ENCODE measurements at places on chromosomes 5 and 9.

DNA sequence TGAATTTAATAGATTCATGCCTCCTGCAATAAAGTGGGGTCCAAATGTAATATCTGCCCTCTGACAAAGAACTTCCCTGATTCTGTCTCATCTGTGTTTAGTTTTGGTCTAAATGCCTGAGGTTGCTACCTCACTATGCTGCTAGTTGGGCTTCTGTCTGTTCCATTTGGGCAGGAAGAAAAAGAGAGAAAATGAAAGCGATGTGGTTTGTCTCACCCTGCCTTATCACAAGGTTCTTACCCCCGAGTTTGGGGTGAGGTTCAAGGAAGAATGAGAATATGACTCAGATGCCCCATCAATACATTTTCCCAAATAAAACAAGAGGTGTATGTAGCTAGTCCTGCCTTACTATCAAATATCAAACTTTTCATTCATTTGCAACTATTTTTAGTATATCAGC, 132.1 kb upstream of the MTAP start:
- no peak for DNase-seq

DNA sequence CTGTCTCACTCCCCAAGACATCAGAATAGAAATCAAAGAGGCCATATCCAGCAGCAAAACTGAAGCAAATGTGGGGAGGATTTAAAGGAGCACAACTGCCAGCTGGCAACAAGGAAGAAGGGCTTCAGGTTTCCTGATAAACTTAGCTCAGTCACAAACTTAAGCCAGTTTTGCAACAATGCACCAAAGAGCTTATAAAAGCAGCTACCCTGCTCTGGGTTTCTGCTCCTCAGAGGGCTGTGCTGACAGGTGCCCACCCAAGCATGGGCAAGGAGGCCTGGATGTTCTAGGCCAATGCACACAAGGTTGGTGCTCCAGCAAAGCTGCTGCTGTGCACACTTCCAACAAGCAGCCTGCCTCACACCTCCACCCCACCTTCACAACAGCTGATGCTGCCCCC, 132.9 kb downstream of the SIL1 start:
- no peak for DNase-seq

- no peak for DNase-seq
Observed at GRCh38 chr9:124011460-124012301, at the start of gene LHX2. LHX2 (plus strand) TSS chr9:124011768; CDS start chr9:124012349, 581 bp downstream.

DNA sequence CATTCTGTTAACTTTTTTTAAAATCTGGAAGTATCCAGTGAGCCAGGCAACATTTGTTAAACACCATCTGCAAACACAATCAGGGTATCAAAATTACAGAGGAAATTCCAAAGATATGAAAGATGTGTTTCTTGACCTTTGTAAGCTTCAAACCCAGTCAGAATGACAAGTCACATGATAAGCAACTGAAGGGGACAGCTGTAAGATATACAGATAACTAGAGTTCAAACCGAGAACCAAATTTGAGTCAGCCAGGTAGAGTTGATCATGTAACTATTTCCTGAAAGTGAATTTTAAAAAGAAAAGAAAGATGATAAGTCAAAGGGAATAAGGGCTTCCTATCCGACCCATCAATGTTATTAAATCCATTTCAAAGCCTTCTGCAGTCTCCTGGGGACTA, 196.2 kb downstream of the DEPDC1B start:
- DNase-seq, result no peak

DNA sequence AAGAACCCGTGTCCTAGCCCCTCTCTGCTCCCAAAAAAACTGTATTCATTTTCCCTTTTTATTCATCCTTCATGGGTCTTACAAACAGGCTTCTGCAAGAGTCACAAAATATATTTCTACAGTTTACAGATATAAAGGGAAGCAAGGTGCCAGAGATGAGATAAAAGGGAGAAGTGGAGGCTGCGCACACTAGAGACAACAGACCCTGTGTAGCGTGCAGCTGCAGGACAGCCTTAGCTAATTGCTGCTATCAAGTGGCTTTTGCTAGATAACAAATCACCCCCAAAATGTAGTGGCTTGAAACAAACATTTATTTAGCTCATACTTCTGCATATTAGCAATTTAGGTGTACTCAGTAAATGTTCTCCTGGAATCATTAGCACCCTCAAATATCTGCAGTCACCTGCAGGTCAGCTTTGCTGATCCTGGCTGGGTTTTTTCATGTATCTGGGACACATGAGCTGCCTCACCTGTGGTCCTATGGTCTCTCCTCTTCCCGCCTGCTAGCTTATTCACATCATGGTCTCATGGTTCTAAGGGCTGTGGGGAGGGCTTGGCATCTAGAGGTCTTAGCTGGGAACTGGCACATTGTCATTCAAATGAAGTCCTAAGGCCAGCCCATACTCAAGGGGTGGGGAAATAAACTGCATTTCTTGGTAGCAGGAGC, 29.4 kb downstream of the ARHGEF37 start:
- DNase-seq, result no peak

DNA sequence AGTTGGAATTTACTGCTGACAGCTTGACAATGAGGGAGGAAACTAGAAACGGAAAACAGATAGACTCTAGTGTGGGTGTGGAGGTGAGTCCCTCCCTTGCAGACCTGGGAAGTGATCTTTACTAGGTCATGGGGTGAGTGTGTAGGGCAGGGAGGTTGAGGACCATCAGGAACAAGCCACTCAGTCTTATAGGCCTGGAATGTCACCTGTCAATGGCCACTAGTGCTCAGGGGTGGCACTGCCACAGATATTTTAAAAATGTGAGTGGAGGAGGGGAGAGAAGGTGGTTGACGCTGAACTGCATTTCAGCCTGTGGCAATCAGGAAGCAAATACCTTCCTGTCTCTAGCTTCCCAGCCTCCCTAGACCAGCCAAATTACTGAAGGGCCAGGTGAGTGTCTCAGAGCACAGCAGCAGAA, 9.0 kb downstream of the OR2S2 start:
- DNase-seq, result no peak

GRCh38 chr5:114419067-114419388, 57.2 kb downstream of the KCNN2 start:
- no peak for DNase-seq

DNA sequence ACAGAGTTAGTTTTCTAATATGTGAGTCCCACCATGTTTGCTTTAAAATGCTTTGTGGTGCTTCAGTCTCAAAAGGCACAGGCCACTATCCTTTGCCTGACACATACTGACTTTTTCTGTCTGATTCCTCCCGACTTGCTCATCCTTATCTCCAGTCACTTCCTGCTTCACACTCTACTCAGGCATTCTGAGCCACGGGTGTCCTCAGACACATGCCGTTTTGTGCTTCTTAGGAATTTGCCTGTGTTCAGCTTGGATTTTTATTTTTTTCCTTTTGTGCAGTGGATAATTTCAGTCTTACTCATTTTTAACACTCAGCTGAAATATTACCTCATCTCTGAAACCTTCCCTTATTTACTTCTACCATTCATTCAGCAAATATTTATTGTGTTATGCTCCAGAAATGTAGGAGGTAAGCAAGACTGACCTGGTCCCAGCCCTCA, 54.1 kb downstream of the MAN2A1 start:
- no peak for DNase-seq

DNA sequence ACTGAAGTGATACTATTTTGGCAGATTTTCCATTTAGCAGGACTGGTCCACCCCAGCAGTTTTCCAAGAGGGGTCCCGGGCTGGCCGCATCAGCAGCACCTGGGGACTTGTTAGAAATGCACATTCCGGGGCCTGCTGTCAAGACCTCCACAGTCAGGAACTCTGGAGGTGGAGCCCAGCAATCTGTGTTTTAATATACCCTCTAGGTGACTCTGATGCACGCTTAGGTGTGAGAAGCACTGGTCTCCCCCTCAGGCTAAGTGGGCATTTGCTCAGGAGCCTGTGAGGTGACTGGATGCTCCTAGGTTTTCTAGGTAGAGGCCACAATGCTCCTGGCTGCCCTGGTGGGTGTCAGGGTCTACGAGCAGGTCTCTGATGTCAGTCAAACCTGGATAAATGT, 81.7 kb downstream of the DCP2 start:
- DNase-seq, result no peak

GRCh38 chr9:114139071-114139470, 16.3 kb upstream of the COL27A1 start:
- DNase-seq, result no peak

DNA sequence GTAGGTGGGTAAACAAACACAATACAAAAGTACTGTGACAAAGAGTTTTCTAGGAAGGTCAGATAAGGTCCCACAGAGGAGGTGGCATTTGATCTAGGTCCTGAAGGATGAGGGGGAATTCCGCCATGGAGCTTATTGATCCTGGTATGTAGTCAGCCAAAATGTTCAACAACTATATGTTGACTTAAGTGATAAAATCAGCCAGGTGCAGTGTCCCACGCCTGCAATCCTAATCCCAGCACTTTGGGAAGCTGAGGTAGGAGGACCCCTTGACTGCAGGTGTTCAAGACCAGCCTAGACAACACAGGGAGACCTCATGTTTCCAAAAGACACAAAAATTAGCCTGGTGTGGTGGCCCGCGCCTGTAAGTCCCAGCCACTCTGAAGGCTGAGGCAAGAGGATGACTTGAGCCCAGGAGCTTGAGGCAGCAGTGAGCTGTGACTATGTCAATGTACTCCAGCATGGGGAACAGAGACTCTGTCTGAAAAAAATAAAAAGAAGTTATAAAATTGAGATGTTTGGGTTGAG, 46.4 kb upstream of the PLIN2 start:
- no peak for DNase-seq

DNA sequence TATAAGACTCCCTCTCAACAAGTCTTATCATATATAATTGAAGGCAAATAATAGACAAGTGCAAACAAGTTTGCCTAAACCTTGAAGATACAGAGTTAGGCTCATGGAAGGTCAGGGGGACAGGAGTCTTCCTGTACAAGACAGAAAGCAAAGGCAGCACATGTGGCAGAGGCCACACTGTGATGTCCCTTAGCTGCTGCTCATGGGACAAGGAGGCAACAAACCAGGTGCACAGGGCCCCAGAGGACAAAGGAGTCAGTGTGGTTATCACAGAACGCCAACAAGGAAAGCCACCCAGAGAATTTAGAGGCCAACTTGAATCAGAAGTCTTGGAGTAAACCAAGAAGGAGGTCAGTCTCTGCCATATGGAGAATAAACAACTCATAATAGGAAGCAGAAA, 444.8 kb downstream of the SPOCK1 start:
- DNase-seq, result no peak

All from T-cell (primary cell).